Stimulated activated memory B cell treated with anti-CD40 and anti-IgM and Interleukin-4, amounts not matched to agents 10 μg/mL and 1 μg/mL and 100 μg/mL, for 72 hours (primary cell): ENCODE measurements at places on chromosomes 16 and 17.

- ATAC-seq: peak; percentile 91
Measured at GRCh38 chr16:81723098-81723723, 55.9 kb upstream of the PLCG2 start.

DNA sequence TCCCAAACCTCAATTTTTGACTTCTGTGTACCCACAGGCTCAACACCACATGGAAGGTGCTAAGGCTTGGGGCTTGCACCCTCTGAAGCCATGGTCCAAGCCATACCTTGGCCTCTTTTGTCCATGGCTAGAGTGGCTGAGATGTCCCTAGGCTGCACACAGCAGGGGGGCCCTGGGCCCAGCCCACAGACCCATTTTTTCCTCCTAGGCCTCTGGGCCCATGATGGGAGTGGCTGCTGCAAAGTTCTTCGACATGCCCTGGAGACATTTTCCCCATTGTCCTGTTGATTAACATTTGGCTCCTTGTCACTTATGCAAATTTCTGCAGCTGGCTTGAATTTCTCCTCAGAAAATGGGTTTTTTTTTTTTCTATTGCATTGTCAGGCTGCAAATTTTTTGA is 47.0 kb downstream of the TBC1D26 start:
- no peak for ATAC-seq

GRCh38 chr17:12627781-12628451 is 37.8 kb upstream of the MYOCD start:
- no peak for ATAC-seq

GRCh38 chr17:39903158-39903884 is 15.1 kb downstream of the GSDMB start:
- peak; percentile 89 for ATAC-seq

DNA sequence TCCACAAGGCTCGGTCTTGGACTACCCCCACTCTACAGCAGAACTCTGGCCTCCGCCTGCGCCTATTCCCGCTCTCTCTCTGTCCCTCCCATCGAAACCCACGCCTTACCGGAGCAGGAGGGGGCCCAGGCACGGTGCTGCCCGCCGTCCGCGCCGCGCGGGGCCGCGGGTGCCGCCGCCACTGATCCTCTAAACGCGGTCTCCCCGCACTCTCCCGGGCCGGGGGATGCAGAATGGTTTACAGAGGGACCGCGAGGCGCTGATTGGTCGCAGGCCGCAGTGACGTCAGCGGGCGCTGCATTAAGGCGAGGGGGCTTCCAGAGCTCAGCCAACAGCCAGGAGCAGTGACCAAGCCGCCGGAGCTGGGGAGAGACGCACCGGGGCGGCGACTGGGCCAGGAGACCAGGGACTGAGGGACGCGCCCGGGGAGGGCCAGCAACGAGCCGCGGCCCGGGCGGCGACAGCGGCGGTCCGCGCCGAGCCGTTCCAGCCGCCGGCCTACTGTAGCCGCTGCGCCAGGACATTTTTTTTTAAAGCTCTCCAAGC is 747 bp upstream of the LHX1 start:
- no peak for ATAC-seq

- no peak for ATAC-seq
Measured at GRCh38 chr16:30722443-30722842, 23.5 kb downstream of the SRCAP start.

DNA sequence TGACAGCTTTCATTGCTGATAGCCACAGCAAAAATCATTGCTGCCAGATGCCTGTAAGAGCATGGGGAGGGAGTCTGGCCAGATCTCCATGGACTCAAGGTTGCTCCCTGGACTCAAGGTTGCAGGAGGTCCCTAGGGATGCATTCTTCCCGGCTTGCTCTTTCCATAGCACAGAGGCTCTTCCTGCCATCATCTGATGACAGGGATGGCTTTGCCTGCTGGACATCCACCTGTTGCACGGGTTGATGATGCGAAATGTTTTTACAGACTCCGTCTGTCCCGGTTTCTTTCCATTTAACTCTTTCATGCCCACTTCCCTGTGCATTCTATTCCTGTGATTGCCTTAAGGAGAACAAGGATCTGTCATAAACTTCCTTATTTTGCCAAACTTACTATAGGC is 115.6 kb upstream of the HSBP1 start:
- ATAC-seq: no peak

DNA sequence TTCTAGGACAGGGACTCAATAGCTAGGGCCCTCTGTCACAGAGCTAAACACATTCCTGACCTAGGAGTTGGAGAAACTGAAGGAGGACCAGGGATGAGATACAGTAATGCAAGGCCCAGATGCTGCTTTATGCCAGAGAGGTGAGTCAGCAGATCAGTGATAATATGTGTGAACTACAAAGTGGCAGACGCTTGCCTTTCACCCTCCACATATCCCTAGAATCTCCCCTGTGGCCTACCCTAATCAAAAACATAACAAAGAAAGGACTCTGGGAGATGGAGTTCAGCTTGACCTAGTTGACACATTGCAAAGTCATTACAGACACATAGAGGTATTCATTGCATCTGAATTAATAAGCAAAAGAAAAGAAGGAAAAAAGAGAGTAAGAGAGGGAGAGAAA is 417.6 kb upstream of the DYNLRB2 start:
- no peak for ATAC-seq

GRCh38 chr17:75010683-75011400 is 1.6 kb upstream of the MRPL58 start:
- no peak for ATAC-seq

GRCh38 chr16:81808933-81809480 is 29.9 kb downstream of the PLCG2 start:
- ATAC-seq: peak; percentile 95

GRCh38 chr17:39804839-39805238 is 59.3 kb downstream of the IKZF3 start:
- no peak for ATAC-seq

GRCh38 chr17:48569674-48570324 is 8.4 kb downstream of the HOXB4 start:
- no peak for ATAC-seq

GRCh38 chr16:495127-495748 is 32.3 kb upstream of the CAPN15 start:
- peak; percentile 37 for ATAC-seq
